NCI-H1105 (cell line): ENCODE measurements at places on chromosomes 3 and 15.

DNA sequence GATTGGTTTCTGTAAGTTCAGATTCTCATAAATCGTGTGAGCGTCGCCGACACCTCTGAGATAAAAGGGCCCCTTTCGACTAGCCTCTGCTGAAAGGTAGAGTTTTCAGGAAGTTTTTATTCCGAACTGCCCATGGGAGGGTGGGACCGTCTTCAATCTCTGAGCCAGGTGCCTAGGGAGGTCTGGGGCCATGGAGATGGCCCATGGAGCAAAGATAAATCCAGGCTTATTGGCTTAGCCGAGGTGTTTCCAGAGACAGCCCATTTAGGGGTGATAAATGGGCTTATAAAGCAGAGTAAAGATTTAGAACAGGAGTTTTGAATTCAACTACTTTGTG is 442 bp downstream of the QTRT2 start:
- DNase-seq, result no peak

DNA sequence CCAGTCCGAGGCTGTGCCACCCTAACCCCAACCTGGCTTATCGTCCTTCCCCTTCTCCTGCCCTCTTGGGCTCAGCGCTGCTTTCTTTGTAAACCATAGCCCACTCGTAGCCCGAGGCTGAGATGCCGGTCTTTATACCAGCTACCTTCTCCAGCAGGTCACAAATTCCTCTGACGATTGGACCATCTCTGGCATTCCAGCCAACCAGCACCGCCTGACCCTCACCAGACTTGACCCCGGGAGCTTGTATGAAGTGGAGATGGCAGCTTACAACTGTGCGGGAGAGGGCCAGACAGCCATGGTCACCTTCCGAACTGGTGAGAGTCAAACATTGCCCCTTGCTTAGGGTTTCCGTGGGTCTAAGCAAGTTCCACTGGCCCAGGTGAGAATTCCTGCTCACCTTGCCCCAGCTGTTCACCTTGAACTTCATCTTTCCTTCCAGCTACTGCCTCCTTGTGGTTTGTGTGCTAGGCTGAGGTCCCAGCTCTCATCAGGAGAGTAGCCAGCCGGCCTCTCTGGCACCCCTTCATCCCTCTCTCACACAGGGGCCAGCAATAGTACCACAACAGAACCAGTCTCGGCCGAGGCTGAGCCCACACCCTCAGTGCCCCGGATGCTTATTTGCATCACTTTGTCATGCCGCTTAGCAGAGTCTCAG is 66.7 kb downstream of the BOC start:
- no peak for DNase-seq

DNA sequence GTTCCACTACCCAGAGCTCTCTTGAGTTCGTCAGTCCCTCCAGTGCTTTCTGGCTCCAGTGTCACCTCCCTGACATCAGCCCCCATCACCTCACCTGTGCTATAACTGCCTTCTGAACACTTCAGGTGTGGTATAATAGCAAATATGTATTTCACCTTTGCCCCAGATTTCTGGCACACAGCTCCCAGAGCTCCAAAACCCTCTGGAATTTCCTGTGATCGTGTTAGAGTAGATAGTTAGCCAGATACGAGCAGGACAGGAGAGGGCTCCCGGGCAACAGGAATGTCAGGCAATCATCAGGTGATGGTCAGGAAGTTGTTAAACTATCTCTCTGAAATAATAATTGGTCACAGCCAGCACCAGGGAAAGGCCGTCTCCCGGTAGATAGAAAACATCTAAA is 22.6 kb upstream of the LIMD1 start:
- no peak for DNase-seq

GRCh38 chr15:71282076-71282475 is 166.8 kb downstream of the THSD4 start:
- no peak for DNase-seq

DNA sequence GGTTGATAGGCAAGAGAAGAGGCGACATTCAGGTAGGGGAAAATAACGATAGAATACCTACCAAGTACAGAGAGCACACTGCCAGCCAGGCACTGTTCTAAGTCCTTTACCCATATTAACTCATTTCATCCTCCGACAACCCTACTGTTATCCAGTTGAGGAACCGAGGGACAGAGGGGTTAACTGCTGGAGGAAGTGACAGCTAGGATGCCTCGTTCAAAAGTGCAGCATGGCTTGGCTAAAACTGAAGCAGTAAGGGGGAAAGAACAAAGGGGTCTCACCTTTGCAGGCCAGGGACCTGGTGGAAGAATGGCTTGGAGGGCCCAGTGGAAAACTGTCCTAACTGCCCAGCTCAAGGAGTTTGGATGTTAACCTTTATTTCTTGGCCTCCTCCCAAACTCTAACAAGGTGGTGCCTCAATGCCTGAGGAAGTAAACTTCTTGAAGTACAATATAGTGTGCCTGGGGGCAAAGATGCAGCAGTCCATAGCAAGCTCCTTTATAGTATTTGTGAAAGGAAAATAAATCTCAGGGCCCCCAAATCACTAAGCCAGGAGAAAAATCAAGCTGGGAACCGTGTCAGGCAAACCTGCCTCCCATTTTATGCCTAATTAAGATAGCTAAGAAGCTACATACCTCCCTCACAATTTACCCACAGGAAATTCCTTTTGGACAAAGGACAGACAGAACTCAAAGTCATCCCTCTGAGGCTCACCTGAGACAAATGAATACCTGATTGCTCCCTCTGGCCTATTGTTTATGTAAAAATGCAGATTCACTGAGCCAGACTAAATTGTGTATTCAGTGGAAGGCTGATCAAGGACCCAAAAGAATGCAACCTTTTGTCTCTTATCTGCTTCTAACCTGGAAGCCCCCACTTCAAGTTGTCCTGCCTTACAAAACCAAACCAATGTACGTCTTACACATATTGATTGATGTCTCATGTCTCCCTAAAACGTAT is 1.6 kb upstream of the ITGB5 start:
- no peak for DNase-seq

DNA sequence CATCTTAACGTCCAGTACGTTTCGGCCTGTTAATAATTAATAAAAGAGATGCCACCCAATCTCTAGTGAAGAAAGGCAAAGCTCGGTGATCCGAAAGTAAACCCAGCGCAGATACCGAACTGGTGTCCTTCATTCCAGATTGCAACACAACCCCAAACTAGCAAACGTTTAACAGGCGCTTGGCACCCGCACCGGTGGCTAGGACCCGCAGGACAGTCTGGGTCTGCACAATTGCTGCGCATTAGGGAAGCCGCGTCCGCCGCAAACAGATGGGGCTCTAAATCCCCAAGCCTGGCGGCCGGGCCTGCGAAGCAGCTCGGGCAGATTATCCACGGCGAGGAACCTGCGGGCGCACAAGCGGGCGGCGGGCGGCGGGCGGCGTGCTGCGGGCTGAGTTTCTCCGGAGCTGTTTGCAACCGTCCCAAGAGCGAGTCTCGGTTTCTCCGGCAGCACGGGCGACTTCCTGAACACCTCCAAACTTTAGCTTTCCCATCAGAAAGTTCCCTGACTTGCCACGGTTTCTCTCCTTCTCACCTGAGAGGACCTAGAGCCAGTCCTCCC is 112.1 kb upstream of the ICE2 start:
- no peak for DNase-seq

GRCh38 chr15:59274126-59274970 is 67.7 kb downstream of the LDHAL6B start:
- no peak for DNase-seq

GRCh38 chr3:138042043-138042442 is 32.1 kb downstream of the CLDN18 start:
- no peak for DNase-seq

DNA sequence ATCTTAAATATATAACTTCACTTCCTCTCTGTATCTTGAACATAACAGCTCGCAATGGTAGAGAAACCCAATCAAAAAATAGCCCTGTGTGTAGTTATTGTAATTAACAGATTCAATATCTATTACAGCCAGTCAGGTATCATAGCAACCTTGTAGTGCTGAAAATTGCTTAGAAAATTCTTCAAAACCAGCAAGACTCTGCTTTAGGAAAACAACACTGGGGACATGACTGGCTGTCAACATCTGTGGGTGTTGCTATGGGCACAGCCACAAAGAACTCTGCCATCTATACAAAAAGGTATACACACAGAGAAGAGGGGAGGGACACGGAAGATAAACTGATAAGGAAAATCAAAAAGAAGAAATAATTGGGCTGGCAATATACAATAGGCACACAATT is 101.2 kb downstream of the WDR72 start:
- peak; percentile 35 for DNase-seq
